ENCODE measurements at places on chromosomes 1 and 21.

DNA sequence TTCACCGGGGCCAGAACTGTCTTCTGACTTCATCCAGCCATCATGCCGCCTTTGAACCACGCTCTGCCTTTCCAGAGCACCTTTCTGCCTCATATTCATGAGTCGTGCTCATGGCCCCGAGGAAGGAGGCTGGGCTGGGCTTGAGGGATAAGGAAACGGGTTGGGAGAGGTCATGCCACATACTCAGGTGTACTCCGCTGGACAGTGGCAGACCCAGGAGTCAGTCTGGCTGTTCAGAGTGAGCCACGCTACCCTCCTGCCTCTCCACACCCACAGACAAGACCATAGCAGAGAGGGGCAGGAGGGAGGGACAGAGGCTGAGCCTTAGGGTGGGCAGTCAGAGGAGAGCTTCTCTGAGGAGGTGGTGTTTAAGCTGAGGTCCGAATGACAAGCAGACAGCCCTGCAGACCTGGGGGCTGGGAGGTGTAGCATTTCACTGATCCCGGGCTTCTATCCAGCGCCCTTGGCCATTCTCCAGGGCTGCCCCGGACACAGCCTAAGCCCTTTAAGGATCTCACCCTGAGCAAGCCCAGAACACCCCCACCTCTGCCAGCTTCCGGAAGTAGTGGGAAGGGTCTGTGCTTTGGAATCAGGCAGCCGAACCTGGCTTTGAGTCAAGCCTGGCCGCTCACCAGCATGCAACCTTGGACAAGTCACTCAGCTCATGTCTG, 102.3 kb downstream of the LACTBL1 start:
- DNase-seq, result peak; percentile 46

DNA sequence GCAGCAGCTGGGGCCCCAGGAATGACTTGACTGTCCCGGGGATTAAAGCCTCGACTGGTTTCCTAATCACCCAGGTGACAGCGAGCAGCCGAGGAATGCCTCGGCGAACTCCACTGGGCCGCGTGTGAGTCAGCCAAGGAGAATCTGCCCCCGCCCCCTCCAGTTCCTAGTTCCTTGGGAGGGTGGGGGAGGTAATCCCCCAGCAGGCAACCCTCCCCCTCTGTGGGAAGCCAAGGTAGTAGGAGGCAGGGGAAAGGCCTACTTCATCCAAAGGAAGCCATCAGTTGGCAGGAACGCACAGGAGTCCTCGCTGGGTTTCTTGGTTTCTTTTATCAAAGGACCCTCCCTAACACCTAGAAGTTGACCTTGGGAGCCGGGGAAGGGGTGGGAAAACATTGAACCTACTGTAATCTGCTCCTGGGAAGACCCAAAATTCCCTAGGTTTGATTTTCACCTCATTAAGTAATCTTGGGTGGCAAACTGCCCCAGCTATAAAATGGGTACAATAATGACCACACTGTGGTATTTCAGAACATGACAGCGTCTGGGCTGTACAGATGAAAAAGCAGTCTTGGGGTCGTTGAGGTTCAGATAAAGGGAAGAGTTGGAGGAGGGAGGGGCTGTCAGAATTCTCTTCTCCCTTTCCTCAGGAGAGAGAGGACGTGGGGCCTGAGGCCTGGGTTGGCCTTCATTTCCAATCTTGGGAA, 1.4 kb downstream of the TENT5B start:
- peak; percentile 88 for DNase-seq

- DNase-seq, result no peak
Observed at GRCh38 chr1:230957580-230957989, 21.1 kb downstream of the TTC13 start.

- DNase-seq, result peak; percentile 30
Observed at GRCh38 chr1:154478639-154479038, 23.4 kb upstream of the TDRD10 start.

DNA sequence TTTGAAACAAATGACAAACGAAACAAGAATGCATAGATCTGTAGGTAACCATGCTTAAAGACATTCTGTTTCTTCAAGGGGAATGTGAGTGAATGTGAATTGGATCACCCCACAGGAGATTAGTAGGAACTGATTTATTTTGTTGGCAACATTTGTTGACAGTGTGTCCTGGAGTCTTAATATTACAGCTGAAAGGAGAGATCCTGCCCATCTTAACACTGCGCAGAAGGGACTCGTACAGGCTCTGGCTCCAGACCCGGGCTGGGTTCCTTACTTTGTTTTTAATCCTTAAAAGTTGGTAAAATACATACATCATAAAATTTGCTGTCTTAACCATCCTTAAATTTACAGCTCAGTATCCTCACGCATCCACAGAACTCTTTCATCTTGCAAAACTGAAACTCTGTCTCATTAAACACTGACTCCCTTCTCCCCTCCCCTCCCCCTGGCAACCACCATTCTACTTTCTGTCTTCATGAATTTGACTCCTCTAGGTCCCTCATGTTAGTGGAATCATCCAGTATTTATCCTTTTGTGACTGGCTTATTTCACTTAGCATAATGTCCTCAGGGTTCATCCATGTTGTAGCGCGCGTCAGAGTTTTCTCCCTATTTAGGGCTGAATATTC, 74.1 kb downstream of the GALNT2 start:
- DNase-seq, result peak; percentile 62

GRCh38 chr21:42044871-42045495, 26.1 kb upstream of the UMODL1 start:
- no peak for DNase-seq

- no peak for DNase-seq
Observed at GRCh38 chr21:25029580-25029979, 577.7 kb downstream of the MRPL39 start.

GRCh38 chr1:33781652-33782051, 82.2 kb upstream of the HMGB4 start:
- no peak for DNase-seq

DNA sequence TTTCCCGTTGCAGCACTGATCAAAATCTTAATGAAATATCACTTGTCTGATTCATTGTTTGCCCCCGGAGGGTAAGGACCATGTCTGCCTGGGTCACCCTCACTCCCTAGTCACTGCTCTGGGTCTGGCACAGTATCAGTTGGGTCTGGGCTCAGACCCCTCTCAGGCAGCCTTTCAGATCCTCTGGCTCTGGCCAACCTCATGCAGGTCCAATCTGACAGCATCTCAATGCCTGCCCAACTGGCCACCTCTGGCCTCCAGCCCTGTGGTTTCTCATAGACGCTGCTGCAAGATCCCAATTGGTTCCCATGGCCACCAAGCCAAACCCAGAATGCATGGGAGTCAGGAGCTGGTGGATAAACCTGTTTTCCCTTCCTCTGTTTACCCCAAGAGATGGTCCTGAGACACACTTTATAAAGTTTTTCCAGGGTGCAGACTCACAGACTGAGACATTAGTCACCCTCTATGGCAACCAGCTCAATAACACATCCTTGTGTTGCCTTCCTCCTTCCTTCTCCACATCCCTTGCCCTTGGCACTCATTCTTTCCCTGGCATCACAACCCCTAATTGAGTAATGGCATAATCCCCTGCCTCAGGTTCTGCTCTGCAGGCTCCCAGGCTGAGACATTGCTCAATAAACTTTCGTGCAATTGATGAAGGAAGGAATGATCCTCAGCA, 199.2 kb downstream of the GRIK3 start:
- DNase-seq, result no peak

DNA sequence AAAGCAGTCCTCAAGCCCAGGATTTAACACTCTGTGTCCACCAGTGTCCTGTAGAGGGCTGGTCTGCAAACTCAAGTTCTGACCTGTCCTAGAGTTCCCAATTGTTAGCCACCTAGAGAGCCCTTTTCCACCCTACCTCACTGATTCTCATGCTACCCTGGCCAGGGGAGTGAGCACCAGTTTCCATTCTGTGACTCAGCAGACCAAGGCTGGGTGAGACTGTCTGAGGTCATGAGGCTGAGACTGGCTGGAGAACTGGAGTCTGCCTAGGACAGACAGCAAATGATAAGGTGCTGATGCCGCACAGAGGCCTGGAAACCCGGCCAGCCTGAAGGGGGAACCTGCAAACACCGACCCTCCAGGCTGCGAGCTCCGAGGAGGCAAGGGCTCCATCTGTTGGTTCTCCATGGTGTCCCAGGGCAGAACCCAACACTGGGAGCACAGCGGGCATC, 13.7 kb downstream of the GLIS1 start:
- peak; percentile 67 for DNase-seq

GRCh38 chr1:48817505-48818114, 40.9 kb upstream of the BEND5 start:
- DNase-seq, result peak; percentile 59

DNA sequence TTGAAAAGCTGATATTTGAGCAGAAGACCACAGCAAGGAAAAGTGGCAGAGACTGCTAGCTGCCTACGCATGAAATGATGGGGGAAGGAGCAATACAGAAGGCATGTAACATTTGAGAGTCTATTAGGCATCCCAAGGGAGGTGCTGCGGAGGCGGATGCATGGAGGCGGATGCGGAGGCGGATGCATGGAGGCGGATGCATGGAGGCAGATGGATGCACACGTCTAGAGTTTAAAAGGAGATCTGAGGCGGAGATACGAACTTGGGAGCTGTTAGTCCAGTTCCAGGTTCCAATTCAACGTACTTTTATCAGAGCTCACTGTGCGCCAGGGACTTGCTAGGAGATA, 744 bp upstream of the DDX20 start:
- peak; percentile 58 for DNase-seq

DNA sequence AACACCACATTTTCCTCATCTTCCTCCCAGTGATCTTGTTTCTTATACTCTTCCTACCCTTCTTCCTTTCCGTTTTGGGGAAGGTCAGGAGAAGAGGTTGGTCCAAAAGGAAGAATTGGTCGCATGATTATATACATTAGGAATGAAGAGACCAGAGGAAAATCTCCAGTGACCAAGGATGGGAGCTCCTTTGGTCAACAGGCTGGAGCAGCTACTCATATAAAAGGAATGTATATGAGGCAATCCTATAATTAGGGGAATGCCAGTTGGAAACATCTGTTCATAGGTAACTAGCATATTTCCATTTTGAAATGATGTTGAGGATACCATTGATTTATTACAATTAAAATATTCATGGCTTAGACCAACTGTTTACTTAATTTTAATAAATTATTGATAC, 114.5 kb downstream of the LRRC40 start:
- DNase-seq, result peak; percentile 64

GRCh38 chr1:208691012-208691411, 446.8 kb upstream of the PLXNA2 start:
- DNase-seq, result no peak

DNA sequence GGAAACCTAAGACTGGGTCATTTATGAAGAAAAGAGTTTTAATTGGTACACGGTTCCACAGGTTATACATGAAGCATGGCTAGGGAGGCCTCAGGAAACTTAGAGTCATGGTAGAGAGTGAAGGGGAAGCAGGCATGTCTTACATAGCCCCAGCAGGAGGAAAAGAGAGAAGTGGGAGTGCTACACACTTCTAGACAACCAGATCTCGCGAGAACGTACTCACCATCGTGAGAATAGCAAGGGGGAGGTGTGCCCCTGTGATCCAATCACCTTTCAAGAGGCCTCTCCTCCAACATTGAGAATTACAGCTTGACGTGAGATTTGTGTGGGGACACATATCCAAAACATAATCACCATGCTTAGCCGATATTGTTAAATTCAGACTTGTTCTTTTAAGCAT, 62.8 kb downstream of the DYRK1A start:
- DNase-seq, result no peak

GRCh38 chr1:57106296-57106695, 140.5 kb upstream of the C8B start:
- DNase-seq, result no peak

DNA sequence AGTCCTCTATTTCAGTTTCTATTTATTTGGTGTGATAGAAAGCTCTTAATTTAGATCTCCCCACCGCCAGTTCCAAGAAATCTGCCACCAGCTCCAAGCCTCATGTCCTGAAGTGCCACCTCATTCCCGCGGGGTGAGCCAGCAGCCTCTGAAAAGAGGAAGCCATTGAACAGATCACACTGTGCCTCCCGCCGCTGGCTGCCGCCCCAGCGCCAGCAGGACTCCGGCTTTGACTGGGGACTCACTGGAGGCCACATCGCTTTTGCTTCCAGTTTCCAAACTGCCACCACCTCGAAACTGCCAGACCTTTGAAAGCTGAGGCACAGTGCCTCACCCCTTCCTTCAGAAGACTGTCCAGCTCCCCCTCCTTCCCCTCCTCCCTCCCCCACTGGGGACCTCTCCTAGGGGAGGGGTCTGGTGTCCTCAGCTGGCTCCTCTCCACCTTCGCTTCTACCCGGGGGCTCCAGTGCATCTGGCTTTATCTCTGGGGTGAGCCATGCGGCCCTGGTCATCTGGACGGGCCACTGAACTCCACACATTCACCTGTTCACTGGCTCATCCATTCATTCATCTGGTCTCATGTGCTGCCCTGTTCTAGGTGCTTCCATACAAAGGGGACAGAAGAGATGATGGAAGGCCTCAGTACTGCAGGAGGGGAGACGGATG, 58.9 kb downstream of the VPS26C start:
- DNase-seq, result peak; percentile 16

DNA sequence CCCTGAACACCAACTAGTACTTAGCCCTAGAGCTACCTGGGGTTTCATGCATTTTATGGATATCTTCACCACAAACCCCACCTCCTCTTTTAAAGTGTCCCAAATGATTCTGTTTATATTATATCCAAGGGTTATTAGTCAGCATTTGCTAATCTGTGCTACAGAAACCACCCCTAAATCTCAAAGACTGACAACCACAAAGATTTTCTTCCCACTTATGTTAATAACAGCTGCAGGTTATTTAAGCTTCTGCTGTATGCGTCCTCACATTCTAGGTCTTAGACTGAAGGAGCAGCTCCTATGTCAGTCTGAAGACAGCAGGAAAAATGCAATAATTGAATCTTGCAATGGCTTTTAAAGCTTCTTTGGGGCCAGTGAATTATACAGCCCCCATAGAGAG, 11.2 kb upstream of the PHC2 start:
- no peak for DNase-seq

DNA sequence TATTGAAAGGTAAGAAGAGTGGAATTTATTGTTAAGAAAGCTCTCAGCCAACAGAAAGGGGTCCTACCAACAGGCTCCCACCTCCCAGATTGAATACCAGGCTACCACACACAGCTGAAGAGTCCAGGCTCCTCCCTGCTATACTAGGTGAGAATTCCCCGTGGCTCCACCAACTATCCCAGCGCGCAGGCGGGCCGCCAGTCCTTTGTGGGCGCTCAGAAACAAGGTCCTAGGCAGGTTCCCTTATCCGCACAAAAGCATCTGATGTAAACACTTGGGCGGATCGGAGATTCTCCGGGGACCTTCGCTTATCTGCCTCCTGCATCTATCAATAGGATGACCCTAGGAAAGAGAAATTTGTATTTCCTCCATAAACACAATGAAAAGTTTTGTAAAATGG, 423.9 kb upstream of the ADGRL4 start:
- DNase-seq, result no peak

GRCh38 chr1:161531986-161532643, 7.8 kb downstream of the HSPA6 start:
- DNase-seq, result no peak
